Left lobe of liver (tissue), 2 donors: ENCODE measurements at places on chromosomes 3 and 15. TPM values are rescaled to one million over a fixed set of nuclear protein-coding genes. Genes with fewer than 3 reads are reported as not detected.

GRCh38 chr3:84600703-84601225, 358.0 kb upstream of the CADM2 start:
- no peak for DNase-seq

GRCh38 chr3:171375666-171376595, 84.3 kb downstream of the TNIK start:
- no peak for DNase-seq

DNA sequence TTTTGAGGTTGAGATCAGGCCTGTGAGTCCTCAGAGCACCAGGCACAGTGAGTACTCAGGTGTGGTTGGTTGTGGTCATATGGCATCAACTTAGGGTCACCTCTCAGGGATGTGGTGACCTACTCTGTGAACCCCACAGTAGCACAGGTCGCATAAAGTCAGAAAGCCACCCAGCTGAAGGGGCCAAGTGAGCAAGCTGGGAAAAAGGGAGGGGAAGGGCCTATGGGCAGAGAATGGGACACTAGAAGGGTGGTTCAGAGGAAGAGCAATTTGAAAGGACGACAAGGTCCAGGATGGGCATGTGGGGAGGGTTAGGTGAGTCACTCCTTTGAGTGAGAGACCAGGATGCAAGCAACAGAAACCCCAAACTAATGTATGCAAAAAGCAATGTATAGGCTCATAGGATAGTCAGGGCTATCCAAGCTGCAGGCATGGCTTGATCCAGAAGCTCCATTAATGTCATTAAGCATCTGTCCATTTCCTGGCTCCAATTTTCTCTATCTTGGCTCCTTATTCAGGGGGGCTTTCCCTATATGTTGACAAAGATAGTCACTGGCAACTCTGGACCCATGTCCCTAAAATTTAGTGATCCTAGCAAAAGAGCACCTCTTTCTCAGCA, 33.5 kb downstream of the HMCES start:
- no peak for DNase-seq

- no peak for DNase-seq
Observed at GRCh38 chr3:40387001-40387894, at the start of gene ENTPD3. TSS of gene ENTPD3 (plus strand) at chr3:40387184. CDS start at chr3:40388058, 874 bp downstream.

The BHLHE40 gene
- 26.4 TPM for total RNA-seq

The DNAH12 gene
- 0.20 TPM for total RNA-seq

The MYO5C gene
- total RNA-seq: 6.3 TPM

The FRMD5 gene
- not detected for total RNA-seq
